ENCODE measurements at places on chromosomes 5 and 9.

DNA sequence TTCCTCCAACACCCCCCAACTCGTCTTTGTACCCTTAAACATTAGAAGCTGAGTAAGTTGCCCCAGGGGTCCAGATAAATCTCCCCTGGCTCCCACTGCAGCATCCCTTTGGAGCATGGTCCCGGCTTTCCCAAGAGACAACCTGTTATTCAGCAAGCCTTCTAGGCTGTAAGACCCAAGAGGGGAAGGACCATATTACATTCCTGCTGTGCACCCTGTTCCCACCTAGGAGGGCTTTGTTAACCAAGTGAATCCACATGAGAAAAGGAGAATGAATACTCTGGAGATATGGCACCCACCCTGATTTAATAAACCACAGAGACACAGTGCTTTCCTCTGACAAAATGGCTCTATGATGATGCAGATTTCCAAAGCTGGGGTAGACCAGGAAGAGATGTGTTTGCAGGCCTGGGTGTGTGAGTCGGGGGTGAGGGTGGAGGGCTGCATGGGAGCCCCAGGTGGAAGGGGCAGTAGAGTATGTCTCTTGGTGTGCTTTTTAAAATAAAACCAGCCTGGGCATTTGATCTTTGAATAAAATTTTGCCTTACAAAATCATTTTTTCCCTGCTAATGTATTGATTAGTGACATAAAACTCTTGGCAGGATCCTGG is 325.2 kb downstream of the DRD1 start:
- DNase-seq: no peak

DNA sequence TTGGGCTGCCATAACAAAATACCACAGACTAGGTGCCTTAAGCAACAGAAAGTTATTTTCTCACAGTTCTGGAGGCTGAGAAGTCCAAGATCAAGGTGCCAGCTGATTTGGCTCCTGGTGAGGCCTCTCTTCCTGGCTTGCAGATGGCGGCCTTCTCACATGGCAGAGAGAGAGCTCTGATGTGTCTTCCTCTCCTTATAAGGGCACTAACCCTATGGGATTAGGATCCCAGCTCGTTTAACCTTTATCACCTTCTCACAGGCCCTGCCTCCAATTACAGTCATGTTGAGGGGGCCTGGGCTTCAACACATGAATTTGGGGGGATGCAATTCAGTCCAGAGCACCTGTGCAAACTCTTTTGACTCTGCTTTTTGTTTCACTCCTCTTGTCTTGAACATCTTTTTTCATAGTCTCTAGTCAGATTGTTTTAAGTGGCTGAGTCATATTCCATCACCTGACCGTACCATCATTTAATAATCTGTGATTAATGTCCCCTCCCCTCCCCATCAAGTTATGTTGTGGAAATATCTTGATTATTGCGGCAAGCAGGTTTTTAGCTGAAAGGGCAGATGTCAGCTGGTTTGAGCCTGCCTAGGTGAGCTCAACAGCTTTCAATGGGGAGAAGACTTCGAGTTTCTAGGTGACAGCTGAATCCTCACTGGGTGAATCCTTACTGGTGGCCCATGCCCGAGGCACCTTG is 61.8 kb downstream of the NDFIP1 start:
- no peak for DNase-seq

- DNase-seq: no peak
These were observed 13.1 kb downstream of the PSD2 start for GRCh38 chr5:139808481-139809330.

DNA sequence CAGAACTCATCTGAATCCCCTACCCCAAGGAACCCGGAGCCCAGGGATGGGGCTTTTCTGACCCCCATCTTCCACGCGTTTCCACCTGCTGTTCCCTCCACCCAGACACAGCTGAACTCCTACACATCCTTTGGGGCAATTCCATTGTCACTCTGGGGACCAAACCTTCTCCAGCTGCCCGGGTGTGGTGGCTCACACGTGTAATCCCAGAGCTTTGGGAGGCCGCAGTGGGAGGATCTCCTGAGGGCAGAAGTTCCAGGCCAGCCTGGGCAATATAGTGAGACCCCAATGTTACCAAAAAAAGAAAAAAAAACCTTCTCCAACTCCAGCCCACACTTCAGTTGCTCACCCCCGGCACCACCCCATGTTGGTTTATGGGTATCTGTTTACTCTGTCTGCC is 8.1 kb downstream of the EPB41L4B start:
- no peak for DNase-seq

- DNase-seq: no peak
These were observed 322.4 kb upstream of the GRAMD2B start for GRCh38 chr5:126100767-126101166.

Data from CD4-positive, alpha-beta T cell treated with Interleukin-1 beta for 1 hour (primary cell).